ENCODE measurements at places on chromosomes 3 and 15. TPM values are rescaled to one million over a fixed set of nuclear protein-coding genes. Genes with fewer than 3 reads are reported as not detected.
A peak's percentile ranks its signal among the peaks of the same experiment; 100 is the strongest.

- no peak for DNase-seq
Measured at GRCh38 chr3:5227812-5228211, 40.3 kb downstream of the EDEM1 start.

Gene RARRES1
- polyA plus RNA-seq: 0.11 TPM

DNA sequence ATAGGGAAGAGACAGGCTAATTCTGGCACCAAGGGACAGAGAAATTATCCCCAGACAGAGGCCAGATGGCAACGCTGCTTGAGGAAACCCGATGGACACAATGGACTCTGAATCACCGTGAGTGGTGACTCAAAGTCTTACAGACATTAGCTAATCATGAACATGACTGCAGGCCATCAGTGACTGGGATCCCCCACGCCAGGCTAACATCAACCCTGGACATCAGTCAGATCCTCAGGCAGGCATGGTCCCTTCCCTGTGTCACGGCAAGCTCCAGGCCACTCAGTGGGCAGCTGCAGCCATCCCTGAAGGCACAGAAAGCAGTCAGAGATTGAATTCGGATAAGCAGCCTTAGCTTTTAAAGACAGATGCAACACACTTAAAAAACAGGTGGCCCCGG is 23.8 kb upstream of the OXTR start:
- DNase-seq: peak; percentile 74

GRCh38 chr3:113275929-113276750 is 64.8 kb downstream of the BOC start:
- no peak for DNase-seq

Gene FSTL1
- 329 TPM for polyA plus RNA-seq

DNA sequence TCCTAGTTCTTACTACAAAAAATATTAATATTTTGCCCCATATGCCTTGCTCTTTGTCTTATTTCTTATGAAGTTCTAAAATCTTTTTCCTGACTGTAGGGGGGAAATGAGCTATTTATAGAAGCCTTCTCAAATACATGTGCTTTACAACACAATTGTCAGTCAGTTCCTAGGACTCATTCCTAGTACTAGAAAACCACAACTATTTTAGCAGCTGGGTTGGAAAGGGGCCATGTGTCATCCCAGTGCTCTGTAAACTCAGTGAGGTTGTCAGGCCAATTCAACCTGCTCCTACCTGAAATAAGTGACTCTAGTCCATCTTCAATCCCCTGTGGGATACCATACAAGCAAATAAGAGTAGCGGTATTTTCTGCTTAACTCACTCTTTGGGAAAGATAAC is 153.8 kb downstream of the ULK4 start:
- DNase-seq: no peak

Gene RBPMS2
- polyA plus RNA-seq: 6.5 TPM

Gene CPLX3
- polyA plus RNA-seq: not detected

Gene HESX1
- 1.2 TPM for polyA plus RNA-seq

GRCh38 chr3:175075269-175075668 is 216.1 kb downstream of the NAALADL2 start:
- no peak for DNase-seq

GRCh38 chr3:111787556-111788463 is 71.3 kb upstream of the PHLDB2 start:
- no peak for DNase-seq

DNA sequence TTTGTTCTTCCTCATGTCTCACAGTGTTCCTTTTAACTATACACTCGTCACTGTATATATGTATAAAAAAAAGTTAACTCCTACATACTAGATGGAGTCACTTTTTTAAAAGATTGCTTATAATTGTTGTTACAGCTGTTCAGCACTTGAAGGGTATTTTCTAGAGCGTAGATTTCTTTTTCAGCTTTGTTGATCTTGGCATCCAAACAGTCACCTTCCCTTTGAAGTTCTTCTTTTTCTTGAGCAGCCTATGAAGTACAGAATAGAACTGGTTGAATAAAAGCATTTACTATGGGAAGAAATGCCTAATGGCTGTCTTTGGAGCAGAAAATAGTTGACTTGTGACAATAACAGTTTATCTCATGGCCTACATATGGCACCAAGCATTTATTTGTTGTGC is 17.8 kb downstream of the TTC14 start:
- no peak for DNase-seq

DNA sequence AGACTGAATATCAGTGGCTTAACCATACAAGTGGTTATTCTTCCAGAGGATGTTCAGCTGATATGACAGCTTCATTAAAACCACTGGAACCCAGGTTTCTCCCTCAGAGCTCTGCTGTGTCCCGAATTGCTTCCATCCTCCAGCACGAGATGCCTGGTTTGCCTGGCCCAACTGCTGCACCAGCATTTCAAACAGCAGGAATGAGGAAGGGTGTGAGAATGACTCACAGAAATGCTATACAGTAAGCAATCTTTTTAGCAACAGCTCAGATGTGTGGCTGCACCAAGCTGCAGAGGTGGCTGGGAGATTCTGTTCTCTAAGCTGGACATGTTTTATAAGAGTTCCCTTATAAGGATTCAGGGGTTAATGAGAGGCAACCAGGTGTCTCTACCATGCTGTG is 271.0 kb downstream of the GABRG3 start:
- DNase-seq: no peak

DNA sequence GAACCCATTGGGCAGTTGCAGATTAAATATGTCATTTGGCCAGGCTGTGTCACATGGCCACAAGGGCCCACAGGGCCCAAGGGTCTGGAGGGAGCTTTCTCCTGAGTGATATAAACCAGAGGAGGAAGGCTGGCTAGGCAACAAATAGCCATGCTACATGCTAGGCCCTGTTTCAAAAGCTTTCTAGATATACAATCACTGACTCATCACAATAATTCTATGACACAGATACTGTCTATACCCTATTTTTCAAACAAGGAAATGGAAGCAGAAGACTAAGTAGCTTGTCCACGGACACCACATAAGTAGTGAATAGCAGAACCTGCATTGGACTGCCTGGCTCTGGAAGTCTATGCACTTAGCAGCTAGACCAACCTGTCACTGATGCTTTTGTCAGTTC is 625.4 kb downstream of the NTRK3 start:
- DNase-seq: no peak

GRCh38 chr3:52366527-52366926 is 50.4 kb downstream of the DNAH1 start:
- no peak for DNase-seq

GRCh38 chr3:162626172-162626571 is 1129.6 kb downstream of the OTOL1 start:
- DNase-seq: no peak

Gene POPDC2
- 38.8 TPM for polyA plus RNA-seq

DNA sequence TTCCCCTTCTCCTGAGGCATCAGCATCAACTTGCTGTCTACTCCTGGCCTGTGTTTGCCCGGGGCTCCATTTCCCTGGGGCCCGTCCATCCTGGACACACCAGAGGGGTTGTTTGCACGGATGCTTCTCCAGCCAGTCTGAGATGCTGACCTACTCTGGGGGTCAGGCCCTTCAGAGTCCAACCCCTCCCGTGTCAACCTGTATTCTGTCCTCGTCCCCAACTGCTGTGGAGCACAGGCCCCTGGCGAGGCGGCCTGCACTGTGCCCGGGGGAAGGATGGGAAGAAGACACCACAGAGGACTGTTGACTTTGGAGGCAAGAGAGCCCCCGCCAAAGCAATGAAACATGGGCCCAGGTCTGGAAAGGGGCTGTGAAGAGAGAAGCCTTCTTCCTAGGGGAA is 25.8 kb downstream of the ALS2CL start:
- peak; percentile 4 for DNase-seq

GRCh38 chr15:72722071-72722696 is 36.2 kb downstream of the BBS4 start:
- peak; percentile 54 for DNase-seq

- no peak for DNase-seq
Measured at GRCh38 chr15:22944651-22945050, 35.5 kb downstream of the CYFIP1 start.

Gene AP4E1
- 1.6 TPM for polyA plus RNA-seq

DNA sequence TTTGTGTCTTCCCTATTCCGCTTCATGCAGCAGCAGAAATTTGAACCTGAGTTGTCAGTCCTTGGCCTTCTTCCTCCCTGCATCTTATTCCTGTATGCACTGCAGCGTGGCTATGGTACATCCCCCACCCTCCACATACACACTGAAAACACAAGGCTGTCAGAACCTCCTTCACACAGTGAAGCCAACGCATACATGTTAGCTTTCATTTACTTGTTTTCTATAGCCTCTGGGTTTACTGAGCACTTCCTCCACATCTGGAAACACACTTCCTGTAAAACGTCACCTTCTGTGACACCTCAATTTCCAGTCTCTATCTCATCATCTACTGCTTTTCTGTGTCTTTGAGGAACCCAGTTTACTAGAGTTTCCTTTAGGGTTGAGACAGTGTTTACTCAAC is 47.0 kb downstream of the SUSD5 start:
- DNase-seq: no peak

DNA sequence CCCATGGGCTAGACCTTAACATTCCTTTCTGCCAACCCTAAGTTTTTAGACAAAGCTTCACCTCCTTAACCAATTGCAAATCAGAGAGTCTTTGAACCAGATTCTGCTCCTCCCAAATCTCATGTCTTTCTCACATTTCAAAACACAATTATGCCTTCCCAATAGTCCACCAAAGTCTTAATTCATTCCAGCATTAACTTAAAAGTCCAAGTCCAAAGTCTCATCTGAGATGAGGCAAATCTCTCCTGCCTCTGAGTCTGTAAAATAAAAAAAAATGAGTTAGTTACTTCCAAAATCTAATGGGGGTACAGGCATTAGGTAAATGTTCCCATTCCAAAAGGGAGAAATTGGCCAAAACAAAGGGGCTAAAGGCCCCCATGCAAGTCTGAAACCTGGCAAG is 43.8 kb upstream of the MYRIP start:
- no peak for DNase-seq

Gene ARRDC4
- polyA plus RNA-seq: 3.9 TPM

DNA sequence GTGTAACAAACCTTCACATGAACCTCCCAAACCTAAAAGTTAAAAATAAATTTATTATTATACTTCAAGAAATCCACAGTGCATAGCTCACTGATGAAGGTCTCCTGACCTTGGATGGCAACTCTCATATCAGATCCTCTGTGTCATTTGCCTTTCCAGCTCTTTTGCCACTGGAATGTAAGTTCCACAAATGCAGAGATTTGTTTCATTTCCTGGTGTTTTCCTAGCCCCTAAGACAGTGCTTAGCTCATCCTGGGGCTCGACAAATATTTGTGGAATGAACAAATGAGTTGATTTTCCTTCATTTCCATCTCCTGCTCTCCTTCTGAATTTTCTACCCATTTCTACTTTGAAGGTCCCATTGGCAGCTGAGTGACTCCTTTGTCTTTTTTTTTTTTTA is 56.0 kb downstream of the FRMD4B start:
- DNase-seq: no peak

Gene EXOSC7
- polyA plus RNA-seq: 83.5 TPM

DNA sequence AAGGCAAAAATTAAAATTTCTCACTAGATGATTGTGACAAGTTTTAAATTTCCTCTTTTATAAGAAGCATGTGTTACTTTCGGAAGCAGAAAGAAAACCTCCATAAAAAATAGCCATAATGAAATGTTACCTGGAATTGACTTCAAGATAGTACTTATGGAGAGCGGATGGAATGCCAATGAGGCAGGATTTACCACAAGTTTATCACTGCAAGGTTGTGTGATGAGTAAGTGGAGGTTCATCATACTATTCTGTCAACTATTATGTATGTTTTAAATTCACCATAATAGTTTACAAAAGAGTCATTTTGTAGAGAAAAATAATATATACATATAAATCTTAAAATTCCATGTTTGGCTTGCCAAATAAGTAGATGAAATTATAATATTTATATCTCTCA is 230.3 kb downstream of the SCAPER start:
- DNase-seq: no peak

- no peak for DNase-seq
Measured at GRCh38 chr15:61216519-61216918, 12.6 kb downstream of the RORA start.

DNA sequence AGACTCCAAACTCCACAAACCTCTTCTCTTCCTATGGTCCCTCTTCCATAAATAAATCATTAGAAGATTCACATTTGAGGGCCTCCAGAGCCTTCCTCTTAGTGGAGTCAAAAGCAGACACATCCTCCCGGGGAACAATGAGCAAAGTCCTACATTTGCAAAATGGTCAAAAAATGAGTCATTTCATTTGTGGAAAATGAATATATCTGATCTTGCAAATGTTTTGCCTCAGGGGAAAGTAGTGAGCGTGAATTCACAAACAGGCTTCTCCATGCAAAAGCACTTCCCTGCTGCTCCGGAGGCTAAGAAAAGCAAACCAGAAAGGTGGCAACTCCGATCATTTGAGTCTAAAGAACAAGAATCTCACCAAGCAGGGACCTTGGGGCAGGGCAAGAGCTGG is 86.7 kb upstream of the IQSEC1 start:
- DNase-seq: peak; percentile 62

DNA sequence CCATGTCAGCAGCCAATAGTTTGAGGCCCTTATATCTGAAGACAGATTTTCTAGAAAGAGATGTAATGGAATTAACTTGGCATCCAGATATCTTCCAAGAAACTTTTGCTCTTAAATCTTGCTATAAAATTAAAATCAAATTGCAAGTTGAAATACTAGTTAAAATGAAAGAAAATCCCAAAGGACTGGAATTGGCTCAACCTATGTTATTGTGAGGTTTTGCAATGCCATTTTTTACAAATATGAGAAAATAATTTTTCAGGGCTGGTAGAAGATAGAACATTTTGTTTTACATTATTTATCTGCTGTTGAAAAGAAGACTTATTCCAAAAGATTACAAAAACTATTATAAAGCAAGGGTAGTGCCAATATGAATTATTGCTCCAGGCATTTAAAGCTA is 92.2 kb upstream of the AGTR1 start:
- no peak for DNase-seq

DNA sequence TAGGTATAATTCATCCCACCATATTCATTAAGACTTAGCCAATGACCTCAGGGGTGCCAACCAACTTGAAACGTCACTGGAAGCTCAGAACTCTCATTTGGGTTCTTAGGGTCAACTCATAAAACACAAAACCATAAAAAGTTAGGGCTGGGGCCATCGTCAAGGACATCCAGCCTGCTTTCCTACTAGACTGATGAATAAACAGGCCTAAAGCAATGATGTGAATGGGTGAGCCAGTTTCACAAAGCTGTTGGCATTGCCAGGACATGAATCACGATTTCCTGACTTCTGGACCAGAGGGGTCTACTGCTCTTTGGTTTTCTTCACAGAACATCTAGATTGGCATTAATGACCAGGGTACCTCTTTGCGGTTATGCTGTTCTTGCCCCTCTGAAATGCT is 64.7 kb downstream of the EOMES start:
- DNase-seq: no peak

DNA sequence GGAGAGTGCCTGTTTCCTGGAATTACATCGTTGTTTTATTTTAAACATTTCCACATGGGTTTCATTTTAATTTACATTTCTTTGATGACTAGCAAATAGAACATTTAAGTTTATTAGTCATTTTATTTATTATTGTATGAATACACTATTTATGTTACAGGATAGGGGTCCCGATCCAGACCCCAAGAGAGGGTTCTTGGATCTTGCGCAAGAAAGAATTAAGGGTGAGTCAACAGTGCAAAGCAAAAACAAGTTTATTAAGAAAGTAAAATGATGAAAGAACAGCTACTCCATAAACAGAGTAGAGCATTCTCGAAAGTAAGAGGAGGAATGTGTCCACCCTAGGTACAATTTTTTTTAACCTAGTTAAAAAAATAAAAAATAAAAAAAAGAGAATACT is 539.5 kb downstream of the NAALADL2 start:
- DNase-seq: no peak
